Activated CD4-positive, alpha-beta T cell treated with anti-CD3 and anti-CD28 coated beads, Interleukin-2, amount 50 U/mL, for 4 hours (primary cell): ENCODE measurements at places on chromosomes 2 and 18.

GRCh38 chr2:210964141-210964764 lies 407.9 kb downstream of the CPS1 start:
- DNase-seq: no peak

GRCh38 chr2:44866152-44866551 lies 75.3 kb upstream of the SIX3 start:
- DNase-seq: no peak

- DNase-seq: no peak
Measured at GRCh38 chr2:223625652-223626051, 23.5 kb upstream of the SCG2 start.

DNA sequence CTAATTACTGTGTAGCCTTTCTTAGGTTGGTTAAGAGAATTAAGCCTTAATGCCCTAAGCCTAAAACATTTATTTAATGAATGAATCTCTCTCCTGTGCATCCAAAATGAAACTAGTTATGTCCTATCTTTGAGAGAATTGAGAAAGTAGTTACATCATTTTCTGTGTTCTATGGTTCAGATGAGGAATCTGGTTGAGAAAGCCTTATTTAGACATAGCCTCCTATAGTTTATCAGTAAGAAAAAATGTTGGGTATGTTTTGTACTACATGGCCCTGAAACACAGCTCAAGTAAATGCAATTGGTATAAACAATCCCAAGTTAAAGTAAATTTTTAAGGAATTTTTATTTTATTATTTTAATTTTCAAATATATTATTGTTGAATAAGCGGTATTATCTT lies 25.9 kb upstream of the RAMP1 start:
- no peak for DNase-seq

- no peak for DNase-seq
Measured at GRCh38 chr18:23087352-23087751, 47.9 kb upstream of the CABLES1 start.

DNA sequence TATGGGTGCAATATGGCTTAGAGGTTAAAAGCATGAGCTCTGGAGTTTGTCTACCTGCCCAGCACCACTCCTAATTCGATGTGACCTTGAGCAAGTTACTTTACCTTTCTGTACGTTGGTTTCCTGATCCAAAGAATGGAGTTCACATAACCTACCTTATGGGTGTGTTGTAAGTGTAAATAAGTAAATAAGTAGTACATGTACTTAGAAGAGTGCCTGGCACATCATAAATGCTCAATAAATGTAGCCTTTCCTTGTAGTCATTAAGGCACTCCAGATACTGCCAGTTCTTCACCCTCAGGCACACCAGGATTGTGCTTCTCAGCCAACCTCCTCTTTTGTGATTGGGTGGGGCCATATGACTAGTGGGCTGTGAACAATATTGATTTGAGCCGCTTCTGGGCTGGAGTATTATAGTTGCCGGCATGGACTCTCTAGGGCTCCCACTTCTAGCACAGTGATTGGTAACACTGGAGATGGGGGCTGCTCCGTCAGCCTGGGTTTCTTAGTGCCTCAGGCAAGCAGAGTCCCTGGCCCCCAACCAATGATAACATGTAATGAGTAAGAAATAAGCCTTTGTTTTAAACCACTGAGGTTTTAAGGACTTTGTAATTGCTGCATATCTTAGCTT lies 101.7 kb upstream of the NOSTRIN start:
- no peak for DNase-seq

GRCh38 chr2:233185963-233186362 lies 65.5 kb upstream of the ATG16L1 start:
- no peak for DNase-seq

- no peak for DNase-seq
Measured at GRCh38 chr18:59671551-59671950, 25.7 kb downstream of the CCBE1 start.

GRCh38 chr2:207768866-207769596 lies 675 bp downstream of the FZD5 start:
- no peak for DNase-seq
